ENCODE measurements at places on chromosomes 5 and 9. TPM values are rescaled to one million over a fixed set of nuclear protein-coding genes. Genes with fewer than 3 reads are reported as not detected.

Gene PTGS1
- 1.0 TPM for total RNA-seq

Gene TSTD2
- total RNA-seq, result 23.5 TPM

Gene SLC36A3
- not detected for total RNA-seq

Gene TRIM36
- 14.6 TPM for total RNA-seq

Gene HCN1
- 2.9 TPM for total RNA-seq

Gene PDE6A
- not detected for total RNA-seq

Gene SHISAL2B
- 5.0 TPM for total RNA-seq

Gene PCDHAC2
- total RNA-seq, result 5.4 TPM

Gene ENDOG
- total RNA-seq, result 17.6 TPM

Gene PCDHA4
- total RNA-seq, result 3.5 TPM

Gene C9
- total RNA-seq, result not detected

- no peak overlapping the region for H3K4me3 ChIP-seq
- no peak for DNase-seq
- H3K4me1 ChIP-seq, result no peaks in the 10 kb centered on the region
- no peak overlapping the region for H3K27ac ChIP-seq
- no peaks in the 10 kb centered on the region for H3K27me3 ChIP-seq
- H3K36me3 ChIP-seq, result peaks cover 8% of the 10 kb centered on the region
These were observed 4.5 kb downstream of the CMYA5 start for GRCh38 chr5:79694183-79694582.

DNA sequence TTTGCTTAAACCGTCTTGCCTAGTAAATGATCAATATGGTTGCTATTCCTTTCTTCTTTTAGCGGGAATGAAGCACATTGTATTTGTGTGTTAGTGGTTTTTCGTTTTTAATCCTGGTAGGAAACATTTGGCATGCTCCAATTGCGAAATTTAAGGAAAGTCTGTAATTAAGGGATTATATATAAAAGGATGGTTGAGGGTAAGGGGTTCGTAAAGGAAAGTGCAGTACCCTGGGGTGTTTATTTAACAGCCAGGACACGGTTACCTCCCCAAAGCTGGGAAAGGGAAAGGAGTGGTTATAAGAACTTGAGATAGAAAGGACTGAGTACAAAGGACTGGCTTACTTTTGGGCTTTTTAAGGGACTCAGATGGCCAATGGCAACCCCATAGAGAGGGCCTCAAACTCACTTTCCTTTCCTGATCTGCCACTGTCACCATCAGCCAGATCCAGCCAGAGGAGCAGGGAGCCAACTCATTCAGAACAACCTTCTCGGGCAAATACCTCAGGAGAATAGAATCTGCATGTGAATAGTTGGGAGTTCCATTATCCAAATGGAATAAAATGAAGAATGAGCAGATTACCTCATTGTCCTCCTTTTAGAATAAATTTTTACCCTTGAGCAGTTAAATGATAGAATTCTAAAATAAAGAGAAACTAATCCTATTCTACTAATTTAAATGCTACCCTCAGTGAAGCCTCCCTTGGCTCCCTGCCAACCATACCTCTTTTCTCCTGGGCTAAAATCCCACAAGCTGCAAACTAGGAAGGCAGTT lies 117.7 kb downstream of the SNCAIP start:
- H3K36me3 ChIP-seq, result peaks cover 35% of the 10 kb centered on the region
- peak overlapping the region; percentile 69 for H3K27ac ChIP-seq
- H3K27me3 ChIP-seq, result no peaks in the 10 kb centered on the region

GRCh38 chr9:72755836-72756235 lies 197.0 kb downstream of the ALDH1A1 start:
- no peaks in the 10 kb centered on the region for H3K4me1 ChIP-seq
- H3K4me3 ChIP-seq, result no peak overlapping the region
- DNase-seq, result no peak
- H3K36me3 ChIP-seq, result no peaks in the 10 kb centered on the region
- H3K27ac ChIP-seq, result no peak overlapping the region
- H3K27me3 ChIP-seq, result no peaks in the 10 kb centered on the region

DNA sequence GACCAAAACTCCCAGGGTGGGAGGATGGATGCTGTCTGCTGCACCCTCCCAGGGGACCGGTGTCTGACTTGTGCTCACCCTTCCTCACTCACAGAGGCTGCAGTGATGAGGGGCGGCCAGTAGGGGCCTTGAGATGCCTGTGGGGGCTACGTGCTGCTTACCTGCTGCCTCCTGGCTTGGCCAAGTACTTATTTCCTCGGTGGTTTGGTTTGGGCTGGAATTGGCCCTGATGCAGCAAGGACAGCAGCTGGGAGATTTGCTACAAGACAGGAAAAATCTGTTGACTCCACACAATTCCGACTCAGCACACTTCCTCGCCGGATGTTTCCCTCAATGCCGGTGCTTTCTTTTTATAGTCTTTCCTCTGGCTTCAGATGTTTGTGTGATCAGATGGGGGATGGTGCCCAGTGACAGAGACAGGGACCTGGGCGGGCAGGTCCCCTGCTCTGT lies 6.6 kb downstream of the PCDH12 start:
- no peaks in the 10 kb centered on the region for H3K27me3 ChIP-seq
- H3K27ac ChIP-seq, result no peak overlapping the region
- H3K4me1 ChIP-seq, result no peaks in the 10 kb centered on the region
- no peak overlapping the region for H3K4me3 ChIP-seq
- DNase-seq, result peak; percentile 86

DNA sequence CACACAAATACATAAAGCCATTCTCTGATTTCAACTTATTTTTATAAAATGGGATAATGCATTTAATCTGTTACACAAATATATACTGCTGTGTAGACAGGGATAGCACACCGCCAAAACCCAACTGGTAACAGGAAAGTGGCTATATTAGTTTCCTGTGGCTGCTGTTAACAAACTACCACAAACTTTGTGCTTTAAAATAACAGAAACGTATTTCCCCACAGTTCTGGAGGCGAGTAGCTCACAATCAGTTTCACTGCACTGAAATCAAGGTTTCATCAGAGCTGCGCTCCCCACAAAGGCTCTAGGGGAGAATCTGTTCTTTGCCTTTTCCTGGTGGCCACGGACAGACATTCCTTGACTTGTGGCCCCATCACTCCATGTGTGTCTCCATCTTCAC lies 94.0 kb downstream of the MLLT3 start:
- H3K36me3 ChIP-seq, result no peaks in the 10 kb centered on the region
- no peaks in the 10 kb centered on the region for H3K4me1 ChIP-seq
- H3K27me3 ChIP-seq, result no peaks in the 10 kb centered on the region
- H3K4me3 ChIP-seq, result no peak overlapping the region
- no peak overlapping the region for H3K27ac ChIP-seq

DNA sequence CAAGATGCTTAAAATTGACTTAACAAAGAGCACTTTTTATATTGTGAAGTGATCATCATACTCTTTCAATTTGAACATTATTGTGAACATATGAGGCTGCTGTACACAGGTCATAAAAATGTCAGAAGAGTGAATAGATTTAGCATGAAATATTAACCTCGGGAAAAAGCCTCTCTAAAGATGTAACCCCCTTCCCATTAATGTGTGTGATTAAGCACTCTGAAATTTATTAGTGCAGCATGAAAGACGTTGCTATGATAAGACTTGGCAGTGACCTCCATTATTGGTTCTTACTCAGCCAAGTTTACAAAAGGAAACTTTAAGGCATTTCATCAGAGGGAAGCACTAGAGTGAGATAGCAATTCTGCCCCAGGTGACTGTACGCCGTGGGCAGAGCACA lies 326.5 kb downstream of the NTRK2 start:
- H3K4me1 ChIP-seq, result no peaks in the 10 kb centered on the region
- peaks cover 14% of the 10 kb centered on the region for H3K36me3 ChIP-seq
- no peak overlapping the region for H3K27ac ChIP-seq
- H3K27me3 ChIP-seq, result no peaks in the 10 kb centered on the region

DNA sequence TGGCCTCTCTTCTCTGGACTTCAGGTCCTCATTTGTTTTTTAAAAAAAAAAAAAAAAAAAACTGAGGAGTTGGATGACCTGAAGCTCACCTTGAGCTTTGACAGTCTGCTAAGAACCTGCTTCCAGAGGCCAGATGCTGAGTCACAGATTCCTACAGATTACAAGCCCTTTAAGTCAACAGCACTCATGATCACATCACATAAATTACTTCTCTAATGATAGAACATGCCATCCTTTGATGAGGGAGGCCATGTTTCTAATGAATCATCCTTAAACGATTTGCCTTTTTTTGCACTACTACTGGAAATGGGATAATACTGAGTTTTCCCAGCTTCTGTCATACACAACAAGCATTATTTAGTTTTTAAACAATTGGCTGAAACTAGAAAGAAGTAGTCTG lies 34.2 kb upstream of the MYOT start:
- H3K36me3 ChIP-seq, result no peaks in the 10 kb centered on the region
- H3K27me3 ChIP-seq, result no peaks in the 10 kb centered on the region
- H3K27ac ChIP-seq, result no peak overlapping the region
- DNase-seq, result no peak

DNA sequence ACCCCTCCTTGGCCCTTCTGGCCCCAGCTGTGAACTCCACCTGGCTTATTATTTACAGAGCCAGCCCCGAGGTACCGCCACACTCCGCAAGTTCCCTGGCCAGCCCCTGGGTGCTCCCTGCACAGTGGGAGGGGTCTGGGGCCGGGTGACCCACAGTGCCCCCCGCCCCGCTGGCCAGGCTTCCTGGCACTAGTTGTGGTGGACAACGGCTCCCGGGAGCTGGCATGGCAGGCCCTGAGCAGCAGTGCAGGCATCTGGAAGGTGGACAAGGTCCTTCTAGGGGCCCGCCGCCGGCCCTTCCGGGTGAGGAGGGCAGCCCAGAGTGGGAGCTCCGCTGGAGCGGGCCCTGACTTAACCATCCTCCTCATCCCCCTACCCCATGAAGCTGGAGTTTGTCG lies 3.9 kb downstream of the MAMDC4 start:
- no peaks in the 10 kb centered on the region for H3K27me3 ChIP-seq
- DNase-seq, result peak; percentile 30
- no peak overlapping the region for H3K27ac ChIP-seq

DNA sequence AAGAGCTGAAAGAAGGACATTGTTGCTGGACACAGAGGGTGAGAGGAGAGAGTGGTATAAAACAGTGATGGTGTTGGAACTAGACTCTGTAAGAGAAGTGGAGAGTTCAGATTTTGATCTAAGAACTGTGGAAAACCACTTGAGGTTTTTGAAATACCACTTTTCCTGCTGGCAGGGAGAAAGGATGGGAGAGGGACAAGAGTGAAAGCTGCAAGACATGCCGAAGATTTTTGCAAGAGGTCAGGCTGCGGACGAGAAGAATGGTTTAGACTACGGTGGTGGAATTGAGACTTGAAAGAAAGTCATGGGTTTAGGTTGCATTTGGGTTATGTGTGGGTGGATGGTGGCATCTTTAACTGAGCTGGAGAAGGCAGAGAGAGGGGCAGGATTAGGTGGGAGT lies 202.2 kb upstream of the RPS23 start:
- H3K4me3 ChIP-seq, result no peak overlapping the region
- no peak overlapping the region for H3K27ac ChIP-seq
- DNase-seq, result no peak
- no peaks in the 10 kb centered on the region for H3K36me3 ChIP-seq

GRCh38 chr5:4019009-4019769 lies 423.6 kb downstream of the IRX1 start:
- no peak overlapping the region for H3K27ac ChIP-seq
- H3K36me3 ChIP-seq, result no peaks in the 10 kb centered on the region
- no peak overlapping the region for H3K4me3 ChIP-seq

DNA sequence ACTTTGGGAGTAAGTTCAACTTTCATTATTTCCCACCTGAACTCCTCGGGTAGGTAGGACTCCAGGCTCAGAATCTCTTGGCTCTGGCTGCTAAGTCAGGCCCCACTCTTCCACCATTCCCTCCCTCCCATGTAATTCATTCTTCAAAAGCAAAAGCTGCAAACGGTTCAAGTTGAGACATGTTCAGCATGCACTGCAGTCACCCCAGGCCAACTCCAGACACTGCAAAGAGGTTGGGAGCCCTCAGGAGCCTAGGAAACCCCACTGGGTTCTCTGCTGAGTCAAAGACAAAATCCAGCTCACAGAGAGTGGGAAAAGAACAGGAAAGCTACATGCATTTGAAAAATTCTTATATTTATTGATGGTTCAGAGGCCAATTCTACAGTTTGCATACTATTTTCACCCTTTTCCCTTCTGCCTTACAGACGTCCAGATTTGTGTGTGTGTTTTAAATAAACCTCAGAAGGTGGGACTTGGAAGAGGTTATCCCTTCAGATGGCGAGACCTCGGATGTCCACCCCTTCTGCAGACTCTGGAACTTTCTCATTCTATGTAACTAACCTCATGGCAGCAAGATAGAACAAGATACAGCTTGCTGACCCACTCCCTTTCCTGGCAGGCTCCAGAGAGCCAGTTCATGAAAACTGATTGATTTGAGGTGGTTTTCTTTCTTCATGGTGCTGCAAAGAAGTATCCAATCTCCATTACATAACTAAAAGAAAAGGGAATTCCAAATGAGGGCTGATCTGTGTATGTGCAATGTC lies 65.7 kb upstream of the EQTN start:
- H3K27ac ChIP-seq, result no peak overlapping the region
- no peak for DNase-seq
- peaks cover 3% of the 10 kb centered on the region for H3K36me3 ChIP-seq
- no peaks in the 10 kb centered on the region for H3K27me3 ChIP-seq
- no peak overlapping the region for H3K4me3 ChIP-seq

- H3K4me1 ChIP-seq, result no peaks in the 10 kb centered on the region
- DNase-seq, result no peak
- no peaks in the 10 kb centered on the region for H3K27me3 ChIP-seq
- H3K27ac ChIP-seq, result no peak overlapping the region
- H3K36me3 ChIP-seq, result peaks cover 18% of the 10 kb centered on the region
These were observed 424.0 kb upstream of the RGMB start for GRCh38 chr5:98349251-98349989.

GRCh38 chr5:151002250-151002649 lies 18.1 kb upstream of the GPX3 start:
- DNase-seq, result peak; percentile 27
- H3K4me1 ChIP-seq, result no peaks in the 10 kb centered on the region
- no peaks in the 10 kb centered on the region for H3K27me3 ChIP-seq

- DNase-seq, result no peak
- no peaks in the 10 kb centered on the region for H3K4me1 ChIP-seq
- no peaks in the 10 kb centered on the region for H3K36me3 ChIP-seq
- no peak overlapping the region for H3K4me3 ChIP-seq
These were observed 91.0 kb downstream of the SNX18 start for GRCh38 chr5:54608423-54609085.

GRCh38 chr5:9533562-9534364 lies 12.1 kb downstream of the SEMA5A start:
- H3K4me3 ChIP-seq, result no peak overlapping the region
- H3K36me3 ChIP-seq, result no peaks in the 10 kb centered on the region
- no peak overlapping the region for H3K27ac ChIP-seq
- no peaks in the 10 kb centered on the region for H3K27me3 ChIP-seq

Data from H9 (cell line).